Stimulated activated CD8-positive, alpha-beta memory T cell treated with anti-CD3 and anti-CD28 coated beads, Interleukin-4, amount 100 ng/mL, for 4 hours (primary cell): ENCODE measurements at places on chromosomes 5 and 9.

DNA sequence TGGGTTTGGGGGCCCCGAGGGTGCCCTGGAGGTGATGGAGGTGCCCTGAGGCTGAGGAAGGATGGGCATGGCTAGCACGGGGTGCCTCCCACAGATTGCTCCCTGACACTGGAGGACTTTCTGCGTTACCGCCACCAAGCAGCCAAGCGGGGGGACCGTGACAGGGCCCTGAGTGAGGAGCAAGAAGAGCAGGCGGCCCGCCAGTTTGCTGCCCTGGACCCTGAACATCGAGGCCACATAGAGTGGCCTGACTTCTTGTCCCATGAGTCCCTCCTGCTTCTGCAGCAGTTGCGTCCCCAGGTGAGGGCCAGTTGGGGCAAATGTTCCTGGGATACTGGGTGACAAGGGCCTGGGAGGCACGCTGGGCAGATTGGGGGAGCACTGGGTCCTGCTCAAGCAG lies 13.1 kb upstream of the DNAJB5 start:
- no peak for DNase-seq

DNA sequence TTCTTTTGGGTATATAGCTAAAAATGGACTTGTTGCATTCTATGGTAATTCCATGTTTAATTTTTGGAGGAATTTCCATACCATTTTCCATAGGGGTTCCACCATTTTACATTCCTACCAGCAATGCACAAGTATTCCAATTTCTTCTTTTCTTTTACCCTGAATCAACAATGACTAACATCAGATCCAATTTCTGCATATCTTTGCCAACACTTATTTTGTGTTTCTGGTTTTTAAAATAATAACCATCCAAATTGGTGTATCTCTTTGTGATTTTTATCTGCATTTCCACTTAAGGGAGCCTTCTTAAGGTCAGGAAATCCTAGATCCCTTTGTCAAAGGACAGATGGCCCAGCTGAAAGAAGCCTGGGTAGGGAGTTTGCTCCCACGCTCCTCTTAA lies 29.5 kb upstream of the SMU1 start:
- no peak for DNase-seq

DNA sequence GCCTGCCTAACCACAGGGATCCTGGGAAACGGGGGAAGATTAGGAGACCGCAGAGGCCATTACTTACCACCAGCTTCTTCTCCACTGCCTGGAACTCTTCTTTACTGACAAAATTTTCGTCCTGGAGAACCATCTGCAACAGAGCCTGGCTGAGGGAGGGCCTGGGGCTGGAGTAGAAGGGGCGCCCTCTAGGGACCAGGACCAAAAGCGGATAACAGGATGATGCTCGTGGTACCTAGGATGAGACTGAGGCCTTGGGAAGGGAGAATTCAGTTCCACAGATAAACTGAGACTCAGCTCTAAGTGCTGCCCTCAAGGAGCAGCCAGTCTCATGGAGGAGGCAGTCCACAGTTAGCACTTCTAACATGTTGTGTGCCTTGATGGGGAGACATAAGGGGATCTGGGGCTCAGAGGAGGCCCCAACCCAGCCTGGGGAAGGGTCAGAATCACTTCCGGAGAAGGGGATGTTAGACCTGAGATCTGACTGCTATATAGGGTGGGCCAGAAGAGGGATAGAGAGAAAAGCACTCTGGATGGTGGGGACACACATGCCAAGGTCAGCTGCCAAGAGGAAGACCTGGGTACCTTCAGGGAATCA lies 1.2 kb downstream of the SPATA24 start:
- no peak for DNase-seq

GRCh38 chr9:1837453-1838084 lies 177.6 kb upstream of the SMARCA2 start:
- no peak for DNase-seq

DNA sequence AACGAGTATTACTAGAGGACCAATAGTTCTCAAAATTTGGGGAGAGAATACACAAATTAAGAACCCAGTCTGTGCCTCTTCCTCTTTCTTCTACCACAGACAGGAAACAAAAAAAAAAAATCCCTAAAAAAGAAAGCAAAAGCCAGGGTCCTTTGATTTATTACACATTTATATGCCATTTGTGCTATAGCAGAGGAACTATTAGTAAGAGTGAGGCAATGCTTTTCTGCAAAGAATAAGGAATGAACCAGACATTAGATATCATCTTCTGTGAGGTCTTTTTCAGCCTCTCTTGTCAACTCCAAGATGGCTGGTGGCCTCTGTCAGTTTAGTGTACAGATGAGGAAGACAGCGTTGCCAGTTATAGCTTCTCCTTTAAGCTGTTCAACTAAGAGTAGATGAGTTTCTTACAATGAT lies 127.6 kb downstream of the RFX3 start:
- DNase-seq = no peak

DNA sequence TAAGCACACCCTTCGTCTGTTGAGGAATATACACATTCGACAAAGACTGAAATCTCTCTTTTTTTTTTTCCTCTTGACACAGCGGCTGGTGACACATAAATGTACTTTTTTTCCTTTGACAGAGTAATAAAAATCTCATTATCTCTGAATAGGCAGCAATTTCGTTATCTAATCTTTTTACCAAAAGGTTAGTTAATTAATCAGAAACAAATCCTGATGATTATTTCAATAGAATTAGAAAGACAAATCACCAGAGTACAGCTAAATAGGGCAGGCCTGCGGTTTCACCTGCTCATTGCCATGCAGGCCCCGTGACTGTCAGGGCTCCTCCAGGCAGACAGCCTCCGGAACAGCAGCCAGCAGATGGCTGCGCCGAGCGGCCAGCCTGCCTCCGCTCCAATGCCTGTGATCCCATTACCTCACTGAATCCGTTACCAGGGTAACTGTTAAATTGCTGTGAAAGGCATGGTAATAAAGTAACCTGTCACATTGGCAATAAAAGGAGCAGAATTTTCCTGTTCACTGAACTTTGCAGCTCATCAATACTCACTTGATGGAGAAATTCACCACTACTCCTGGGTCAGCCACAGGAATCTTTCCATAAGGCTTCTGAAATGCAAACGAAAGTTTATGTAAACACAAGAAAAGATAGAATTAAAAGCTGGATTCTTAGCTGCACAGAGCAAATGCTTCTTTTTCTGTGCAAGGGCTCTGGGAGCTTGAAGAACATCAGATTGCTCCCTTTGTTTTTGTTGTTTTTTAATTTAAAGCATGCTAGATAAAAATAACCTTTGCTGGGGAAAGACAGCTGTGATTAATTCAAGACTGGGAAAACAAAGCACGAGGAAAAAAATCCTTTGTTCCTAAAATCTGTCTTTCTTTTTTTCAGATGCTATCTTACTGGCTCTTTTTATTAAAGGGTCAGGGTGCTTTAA lies 666.4 kb upstream of the ZNF608 start:
- no peak for DNase-seq

DNA sequence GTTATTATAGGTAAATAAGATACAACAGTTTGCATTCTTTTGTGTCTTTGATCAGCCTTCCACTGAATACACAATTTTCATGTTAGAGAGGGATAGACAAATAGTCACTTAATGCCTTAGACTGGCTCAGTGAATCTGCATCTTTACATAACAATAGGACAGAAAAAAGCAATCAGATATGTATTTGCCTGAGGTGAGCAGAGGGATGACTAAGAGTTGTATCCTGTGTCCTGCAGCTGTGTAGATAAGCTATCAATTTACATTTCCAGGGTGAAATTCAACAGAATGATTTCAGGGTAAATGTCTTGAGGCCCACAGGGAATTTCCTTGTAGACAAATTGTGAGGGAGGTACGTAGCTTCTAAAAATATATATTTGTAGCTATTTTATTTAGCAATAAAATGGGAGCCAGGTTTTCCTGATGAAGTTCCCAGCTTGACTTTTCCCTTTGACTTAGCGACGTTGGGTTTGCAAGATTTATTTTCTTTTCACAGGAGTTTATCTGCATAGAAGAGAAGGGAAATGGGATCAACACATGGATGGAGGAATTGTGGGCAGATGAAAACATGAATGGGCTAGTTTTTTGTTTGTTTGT lies 586.1 kb upstream of the CDH6 start:
- no peak for DNase-seq

DNA sequence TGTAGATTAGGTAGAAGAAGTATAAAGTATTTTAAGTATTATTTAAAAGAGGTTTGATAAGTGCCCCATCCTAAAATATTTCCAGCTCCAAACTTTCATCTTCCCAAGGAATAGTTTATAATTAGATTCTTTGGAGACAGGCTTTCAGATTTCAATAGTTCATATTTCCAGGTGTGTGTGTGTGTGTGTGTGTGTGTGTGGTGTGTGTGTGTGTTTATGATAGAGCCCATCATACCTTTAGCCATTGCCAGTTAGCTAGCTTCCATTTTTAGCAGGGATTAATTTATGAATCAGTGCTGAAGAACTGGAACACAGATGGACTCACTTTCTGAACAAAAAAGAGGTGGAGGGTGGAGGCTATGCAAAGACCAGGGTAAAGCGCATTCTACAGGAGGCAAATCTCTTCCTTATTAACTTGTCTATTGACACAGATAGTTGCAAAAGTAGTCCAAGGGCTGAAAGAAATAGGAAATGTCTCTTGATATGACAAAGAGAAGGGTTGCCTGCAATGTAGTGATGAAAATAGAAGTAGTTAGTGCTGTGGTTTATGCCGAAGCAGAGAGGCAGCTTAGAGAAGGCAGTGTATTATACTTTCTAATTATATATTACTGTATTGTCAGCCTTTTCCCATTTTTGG lies 301.1 kb downstream of the MAN2A1 start:
- no peak for DNase-seq

DNA sequence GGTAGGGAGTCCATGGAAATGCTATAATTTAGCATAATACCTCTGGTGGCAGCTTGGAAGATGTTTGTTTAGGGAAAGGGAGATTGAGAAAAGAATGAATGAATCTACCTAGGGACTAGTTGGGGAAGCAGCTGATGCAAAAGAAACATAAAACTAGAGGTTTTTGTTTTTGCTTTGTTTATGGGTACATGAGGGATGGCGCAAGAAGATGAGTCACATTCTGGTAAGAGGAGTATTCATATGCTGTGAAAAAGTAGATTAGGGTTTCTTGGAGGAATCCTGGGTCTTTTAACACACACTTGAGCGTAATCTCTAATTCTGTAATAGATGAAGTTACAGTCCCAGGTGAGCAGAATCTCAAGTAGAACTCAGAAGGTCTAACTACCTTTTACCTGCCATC lies 17.1 kb downstream of the C9orf43 start:
- DNase-seq = no peak

DNA sequence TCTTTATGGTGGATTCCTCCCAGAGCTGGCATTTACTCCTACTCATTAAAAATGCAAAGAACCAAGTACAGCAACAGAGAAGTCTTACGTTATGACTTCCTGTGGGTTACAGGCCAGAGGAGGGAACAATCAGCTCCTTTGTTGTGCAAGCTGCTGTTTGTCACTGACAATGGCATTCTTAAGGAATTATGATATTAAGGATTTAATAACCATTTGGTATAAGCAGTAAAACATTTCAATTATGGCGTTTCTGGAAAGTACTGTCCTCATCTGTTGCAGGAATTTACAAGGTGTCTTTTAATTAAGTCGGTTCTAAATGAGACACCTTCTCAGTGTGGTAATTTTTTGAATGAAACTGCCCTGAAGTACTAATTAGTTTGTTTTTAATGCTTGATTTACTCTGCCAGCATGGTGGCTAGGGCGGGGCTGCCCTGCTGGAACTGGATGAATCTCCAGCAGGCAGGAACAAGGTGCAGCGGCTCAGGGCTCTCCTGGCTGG lies 49.1 kb upstream of the VDAC1 start:
- no peak for DNase-seq

DNA sequence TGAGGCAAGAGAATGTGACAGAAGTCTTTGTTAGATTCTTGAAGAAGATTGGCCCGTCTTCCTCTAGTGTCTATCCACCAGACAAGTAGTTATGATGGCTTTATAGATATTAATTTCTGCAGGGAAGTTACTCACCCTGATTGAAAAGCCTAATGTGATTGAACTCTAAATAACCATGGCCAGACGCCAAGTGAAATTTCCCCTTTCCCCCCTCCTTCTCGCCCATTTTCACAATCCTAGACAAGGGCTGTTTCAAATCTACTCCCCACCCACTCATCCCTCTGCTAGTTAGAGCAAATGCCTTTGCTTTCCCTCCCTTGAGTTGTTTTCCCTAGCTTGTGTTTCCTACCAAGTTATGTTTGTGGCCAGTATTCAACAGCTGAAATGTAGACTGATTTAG lies 182.5 kb downstream of the TMEM167A start:
- DNase-seq = no peak

DNA sequence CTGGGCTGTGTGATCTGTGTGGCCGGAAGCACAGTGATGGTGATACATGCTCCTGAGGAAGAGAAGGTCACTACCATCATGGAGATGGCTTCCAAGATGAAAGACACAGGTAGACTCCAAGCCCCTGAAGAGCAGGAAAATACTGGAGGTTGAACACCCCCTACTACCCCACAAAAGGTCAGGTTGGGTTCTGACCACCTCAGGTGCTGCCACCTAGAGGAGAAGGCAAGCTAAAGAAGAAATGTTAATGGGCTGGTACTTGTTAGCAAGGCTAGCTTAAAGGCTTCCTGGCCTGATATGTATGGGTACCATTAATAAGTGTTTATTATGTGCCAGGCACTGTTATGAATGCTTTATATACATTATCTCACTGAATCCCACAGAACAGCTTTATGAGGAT lies 11.7 kb downstream of the NIPAL4 start:
- no peak for DNase-seq

GRCh38 chr5:76736679-76737556 lies 21.0 kb downstream of the F2R start:
- no peak for DNase-seq

DNA sequence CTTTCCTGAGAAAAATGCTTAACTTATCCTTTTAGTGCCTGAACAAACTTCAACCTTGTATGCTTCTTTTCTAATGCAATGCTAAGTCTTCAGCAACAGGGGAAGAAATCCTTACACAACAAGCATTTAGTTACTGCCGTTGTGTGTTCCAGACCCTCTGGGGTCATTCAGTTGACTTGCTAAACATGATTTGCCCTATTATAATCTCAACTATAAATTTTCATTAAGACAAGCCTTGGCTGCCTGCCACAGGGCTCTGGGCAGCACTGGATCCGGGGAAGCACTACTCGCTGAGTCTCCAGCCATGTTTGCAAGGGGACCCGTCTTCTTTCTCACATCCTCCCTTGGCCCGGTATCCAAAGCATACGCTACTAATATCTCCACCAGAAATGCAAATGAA lies 58.1 kb downstream of the PTCH1 start:
- DNase-seq = no peak
